ENCODE measurements at places on chromosomes 12 and 14.

GRCh38 chr14:49888293-49888692 is 4.6 kb upstream of the ARF6 start:
- DNase-seq, result no peak

GRCh38 chr12:106956048-106956578 is 406 bp downstream of the TMEM263 start:
- DNase-seq, result peak; percentile 26

DNA sequence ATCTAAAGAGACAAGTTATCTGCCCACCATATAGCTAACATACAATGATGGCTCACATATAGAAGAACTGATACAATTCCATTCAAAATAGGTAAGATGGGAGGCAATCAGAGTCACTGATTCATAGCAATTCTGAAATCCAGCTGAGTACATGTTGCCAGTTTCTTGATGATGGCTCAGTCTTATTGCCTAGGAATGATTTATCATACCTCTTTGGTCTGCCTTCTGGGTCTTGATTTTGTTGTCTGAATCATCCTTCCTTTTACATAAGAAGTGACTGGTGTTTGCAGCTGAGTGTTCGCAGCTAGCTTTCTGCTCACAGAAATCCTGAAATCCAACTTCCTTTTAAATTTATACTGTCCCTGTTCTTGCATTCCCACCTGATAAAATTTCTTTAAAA is 463.2 kb upstream of the MGAT4C start:
- DNase-seq, result no peak

GRCh38 chr12:117096501-117097042 is 2.6 kb downstream of the TESC start:
- no peak for DNase-seq

DNA sequence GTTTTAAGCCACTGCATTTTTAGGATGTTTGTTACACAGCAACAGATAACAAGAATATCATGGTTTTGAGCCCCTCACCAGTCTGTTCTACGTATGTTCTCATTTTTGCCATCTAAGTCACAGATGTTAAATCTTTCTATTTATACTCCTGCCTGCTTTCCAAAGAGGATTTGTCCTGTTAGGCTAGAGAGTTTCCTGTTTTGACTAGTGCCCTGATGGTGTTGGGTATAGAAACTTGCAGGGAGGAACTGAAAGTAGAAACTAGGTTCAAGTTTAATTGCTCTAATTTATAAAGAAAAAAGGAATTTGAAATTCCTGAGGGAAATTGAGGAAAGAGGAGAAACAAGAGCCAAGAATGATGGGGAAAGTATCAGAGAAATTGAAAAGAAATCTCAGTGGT is 74.4 kb upstream of the COCH start:
- no peak for DNase-seq

GRCh38 chr12:69738351-69739286 is at the start of gene RAB3IP:
Gene RAB3IP, plus strand, starts transcription at chr12:69738860. Its CDS starts 16,549 bp downstream, at chr12:69755409.
- peak; percentile 94 for DNase-seq

GRCh38 chr12:102992297-102992696 is 34.8 kb downstream of the ASCL1 start:
- DNase-seq, result no peak

- DNase-seq, result no peak
Observed at GRCh38 chr12:125287155-125287847, 222.1 kb downstream of the AACS start.

- no peak for DNase-seq
Observed at GRCh38 chr12:77514511-77514910, 316.2 kb upstream of the NAV3 start.

DNA sequence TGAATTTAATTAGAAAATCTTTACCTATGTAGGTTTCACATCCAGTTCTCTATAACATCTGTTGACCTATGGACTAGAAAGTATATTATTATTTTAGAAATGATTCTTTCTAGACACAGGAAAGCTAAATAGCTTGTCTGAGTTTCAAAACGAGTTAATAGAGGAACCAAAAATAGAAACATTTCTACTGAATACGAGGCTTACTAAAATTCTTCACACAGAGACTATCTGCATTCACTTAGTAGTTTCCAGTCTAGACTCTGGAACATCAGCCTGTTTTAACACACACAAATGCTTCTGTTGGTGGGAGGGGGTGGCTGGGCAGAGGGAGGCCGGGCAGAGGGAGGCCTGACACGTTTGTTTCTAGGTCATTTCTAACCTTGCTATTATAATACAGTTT is 29.7 kb downstream of the RGS6 start:
- no peak for DNase-seq

DNA sequence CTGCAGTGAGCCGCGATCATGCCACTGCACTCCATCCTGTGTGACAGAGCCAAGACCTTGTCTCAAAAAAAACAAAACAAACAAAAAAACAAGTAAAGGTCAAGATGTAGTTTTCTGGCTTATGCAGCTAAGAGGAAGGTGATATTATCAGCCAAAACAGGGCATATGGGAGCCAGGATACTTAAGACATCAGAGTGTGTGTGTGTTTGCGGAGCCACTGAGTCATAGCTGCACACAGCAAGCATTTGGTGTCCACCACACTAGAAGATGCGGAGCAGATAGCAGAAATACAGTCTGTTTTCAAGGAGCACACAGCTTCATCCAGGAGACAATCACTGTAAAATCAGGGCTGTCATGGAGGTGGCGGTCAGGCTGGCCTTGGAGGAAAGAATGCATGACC is 72.6 kb upstream of the REP15 start:
- DNase-seq, result no peak

GRCh38 chr14:49904270-49904669 is 11.4 kb downstream of the ARF6 start:
- no peak for DNase-seq

DNA sequence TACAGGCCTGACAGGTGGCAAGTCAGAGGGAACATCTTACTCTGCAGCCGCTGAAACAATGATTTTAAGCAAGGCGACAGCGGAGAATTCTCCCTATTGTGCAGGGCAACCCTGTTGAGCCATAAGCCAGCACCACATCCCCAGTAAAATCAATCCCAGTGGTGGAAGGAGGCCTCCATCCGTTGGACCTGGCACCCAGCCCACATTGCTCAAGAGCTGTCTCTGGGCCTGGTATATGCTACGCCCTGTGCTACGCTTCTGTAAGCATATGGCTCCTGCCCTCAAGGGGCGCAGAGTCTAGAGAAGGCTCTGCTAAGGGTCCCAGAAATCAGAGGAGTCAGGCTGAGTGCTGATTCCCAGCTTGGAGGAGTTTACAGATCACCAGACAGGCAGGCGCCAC is 265.5 kb downstream of the CACNA1C start:
- no peak for DNase-seq

DNA sequence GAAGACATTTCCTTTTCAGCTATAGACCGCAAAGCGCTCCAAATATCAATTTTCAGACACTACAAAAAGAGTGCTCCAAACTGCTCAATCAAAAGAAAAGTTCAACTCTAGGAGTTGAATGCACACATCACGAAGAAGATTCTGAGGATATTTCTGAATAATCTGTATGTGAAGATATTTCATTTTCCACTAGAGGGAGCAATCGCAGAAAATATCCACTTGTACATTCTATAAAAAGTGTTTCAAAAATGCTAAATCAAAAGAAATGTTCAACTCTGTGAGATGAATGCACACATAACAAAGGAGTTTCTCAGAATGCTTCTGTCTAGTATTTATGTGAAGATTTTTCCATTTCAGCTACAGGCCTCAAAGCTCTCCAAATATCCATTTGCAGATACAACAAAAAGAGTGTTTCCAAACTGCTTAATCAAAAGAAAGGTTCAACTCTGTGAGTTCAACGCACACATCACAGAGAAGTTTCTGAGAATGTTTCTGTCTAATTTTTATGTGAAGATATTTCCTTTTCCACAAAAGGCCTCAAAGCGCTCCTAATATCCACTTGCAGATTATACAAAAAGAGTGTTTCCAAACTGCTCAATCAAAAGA is 643.8 kb upstream of the ALG10B start:
- DNase-seq, result no peak

GRCh38 chr12:11776316-11776715 is 126.8 kb downstream of the ETV6 start:
- DNase-seq, result no peak

- no peak for DNase-seq
Observed at GRCh38 chr12:2487278-2487677, 307.5 kb upstream of the FKBP4 start.

DNA sequence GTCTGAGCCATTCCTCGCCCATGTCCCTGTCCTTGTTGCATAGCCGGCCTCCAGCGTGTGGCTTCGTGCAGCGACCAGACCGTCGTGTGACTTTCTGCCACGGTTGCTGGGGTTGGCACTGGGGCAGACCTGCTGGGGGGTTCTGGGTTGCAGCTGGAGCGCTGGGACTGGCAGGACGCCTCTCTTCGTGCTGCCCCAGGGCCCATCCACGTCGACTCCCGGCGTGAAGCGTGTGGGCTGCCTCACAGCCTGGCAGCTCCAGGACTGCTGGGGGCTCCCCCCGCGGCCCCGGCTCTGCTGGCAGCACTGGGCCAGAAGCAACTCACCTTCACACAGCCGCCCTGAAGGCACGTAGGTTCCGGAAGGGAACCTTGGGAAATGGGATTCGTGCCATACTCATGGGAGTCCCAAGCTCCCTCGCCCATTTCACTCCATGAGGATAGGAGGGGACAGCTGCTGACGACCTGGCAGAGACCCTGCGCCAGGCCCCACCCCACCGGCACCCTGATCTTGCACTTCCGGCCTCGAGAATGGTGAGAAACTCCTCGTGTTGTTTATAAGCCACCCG is 51.9 kb downstream of the GALNT9 start:
- DNase-seq, result no peak

GRCh38 chr14:70886421-70887206 is 20.6 kb upstream of the PCNX1 start:
- DNase-seq, result no peak

DNA sequence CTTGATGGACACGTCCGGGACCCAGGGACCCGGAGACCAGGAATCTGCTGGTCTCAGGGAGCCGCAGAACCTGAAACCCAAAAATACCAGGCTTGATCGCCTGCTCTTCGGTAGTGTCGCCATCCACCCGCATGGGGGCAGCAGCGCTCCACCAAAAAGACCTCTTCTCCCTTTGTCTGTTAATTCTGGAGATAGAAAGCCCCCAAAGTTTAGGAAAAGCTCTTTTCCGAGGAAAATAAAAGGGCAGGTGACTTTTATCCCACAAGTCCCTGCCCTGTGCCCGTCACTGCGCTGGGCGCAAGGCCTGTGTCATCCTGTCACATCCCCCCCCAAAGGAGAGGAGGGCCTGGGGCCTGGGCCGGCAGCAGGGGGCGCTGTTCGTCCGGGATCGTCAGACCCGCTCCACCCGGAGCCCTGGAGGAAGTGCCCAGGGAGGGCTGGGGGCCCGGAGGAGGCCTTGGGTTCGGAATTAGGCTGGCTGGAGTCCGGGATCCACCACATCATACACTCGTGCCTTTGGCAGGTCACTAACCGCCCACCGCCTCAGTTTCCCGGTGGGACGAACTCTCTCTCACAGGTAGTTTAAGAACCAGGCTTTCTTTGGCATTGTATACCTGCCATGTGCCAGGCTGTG is 31.9 kb downstream of the DAD1 start:
- peak; percentile 98 for DNase-seq

DNA sequence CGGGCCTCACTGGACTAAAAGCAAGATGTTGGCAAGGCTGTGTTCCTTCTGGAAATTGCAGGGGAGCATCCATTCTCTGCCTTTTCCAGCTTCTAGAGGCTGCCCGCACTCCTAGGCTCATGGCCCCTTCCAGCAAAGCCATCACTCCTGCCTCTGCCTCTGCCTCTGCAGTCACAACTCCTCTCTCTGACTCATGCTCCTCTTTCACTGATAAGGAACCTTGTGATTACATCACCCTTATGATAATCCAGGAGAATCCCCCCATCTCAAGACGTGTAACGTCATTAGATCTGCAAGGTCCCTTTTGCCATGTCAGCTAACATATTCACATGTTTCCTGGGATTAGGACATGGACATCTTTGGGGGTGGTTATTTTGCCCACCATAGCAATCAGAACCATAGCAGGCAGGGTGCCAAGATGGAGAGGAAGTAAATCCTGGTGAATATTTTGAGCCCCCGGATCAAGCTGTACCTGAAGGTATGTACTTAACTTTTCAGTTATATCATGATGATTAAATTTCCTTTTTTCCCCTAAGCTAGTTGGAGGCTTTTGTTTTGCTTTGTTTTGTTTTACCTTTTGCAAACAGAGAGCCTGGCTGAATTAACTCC is 123.6 kb downstream of the SCARB1 start:
- DNase-seq, result no peak

GRCh38 chr14:50352584-50352983 is 40.5 kb downstream of the DMAC2L start:
- no peak for DNase-seq

DNA sequence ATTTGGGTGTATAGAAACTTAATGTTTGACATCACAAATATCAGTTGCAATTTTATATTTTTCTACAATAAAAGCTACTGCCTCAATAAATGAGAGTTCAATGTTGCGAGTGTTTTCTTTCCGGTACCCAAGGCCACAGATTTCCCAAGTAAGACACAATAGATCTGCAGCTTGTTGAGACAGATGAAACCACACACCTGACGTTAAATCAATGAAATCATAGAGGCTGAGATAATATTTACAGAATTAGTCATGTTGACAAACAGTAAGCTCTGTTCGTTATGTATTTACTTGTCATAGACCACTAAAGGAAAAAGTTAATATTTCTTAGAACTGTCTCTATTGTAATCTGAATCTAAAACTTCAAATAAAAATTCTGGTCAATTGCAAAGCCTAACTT is 49.2 kb upstream of the PTHLH start:
- no peak for DNase-seq

GRCh38 chr12:113291586-113291985 is 43.3 kb downstream of the SLC8B1 start:
- no peak for DNase-seq

DNA sequence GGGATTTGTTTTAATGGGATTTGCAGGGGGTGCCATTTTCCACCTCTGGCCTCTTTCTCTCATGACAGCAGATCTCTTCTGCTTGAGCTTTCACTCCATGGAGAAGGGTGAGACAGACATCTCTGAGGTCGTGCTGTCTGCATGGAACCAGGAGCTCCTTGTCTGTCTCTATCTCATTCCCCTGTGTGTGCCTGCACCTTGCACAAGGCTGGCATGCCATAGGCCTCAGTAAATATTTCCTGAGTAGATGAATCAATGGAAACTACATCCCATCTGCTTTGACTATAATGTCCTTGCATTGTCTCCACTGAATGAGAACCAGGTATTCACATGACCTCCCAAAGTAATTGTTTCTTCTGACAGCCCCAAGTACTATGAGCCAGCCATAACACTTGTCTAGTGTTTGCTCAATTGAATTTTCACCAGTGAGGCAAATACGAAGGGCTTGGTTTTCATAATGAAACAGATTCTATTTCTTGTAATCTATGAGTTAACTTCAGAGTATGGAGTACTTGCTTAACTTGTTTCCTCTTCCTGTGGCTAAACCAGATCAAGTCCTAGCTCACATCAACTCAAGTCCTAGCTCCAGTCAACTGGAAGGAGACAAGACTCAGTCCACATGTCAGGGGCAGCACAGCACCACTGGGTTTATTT is 32.3 kb downstream of the KCNK13 start:
- no peak for DNase-seq

DNA sequence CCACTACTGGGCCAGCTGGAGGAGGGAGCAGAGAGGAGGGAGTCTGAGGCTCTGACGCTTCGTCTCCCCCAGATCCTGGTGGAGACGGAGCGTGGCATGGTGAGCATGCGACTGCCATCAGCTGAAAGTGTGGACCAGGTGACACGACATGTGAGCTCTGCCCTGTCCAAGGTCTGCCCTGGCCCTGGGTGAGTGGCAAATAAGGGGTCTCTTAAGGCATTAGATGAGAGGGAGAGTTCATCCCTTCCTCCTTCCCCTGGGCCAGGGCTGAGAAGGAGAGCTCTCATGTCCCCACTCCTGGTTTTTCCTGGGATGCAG is 2.5 kb downstream of the CARMIL3 start:
- DNase-seq, result no peak
